ENCODE measurements at places on chromosomes 1 and 21.

GRCh38 chr1:15364740-15365139 is 44.9 kb upstream of the EFHD2 start:
- no peak for DNase-seq

- no peak for DNase-seq
These were observed 357.8 kb upstream of the ZRANB2 start for GRCh38 chr1:71438626-71439025.

DNA sequence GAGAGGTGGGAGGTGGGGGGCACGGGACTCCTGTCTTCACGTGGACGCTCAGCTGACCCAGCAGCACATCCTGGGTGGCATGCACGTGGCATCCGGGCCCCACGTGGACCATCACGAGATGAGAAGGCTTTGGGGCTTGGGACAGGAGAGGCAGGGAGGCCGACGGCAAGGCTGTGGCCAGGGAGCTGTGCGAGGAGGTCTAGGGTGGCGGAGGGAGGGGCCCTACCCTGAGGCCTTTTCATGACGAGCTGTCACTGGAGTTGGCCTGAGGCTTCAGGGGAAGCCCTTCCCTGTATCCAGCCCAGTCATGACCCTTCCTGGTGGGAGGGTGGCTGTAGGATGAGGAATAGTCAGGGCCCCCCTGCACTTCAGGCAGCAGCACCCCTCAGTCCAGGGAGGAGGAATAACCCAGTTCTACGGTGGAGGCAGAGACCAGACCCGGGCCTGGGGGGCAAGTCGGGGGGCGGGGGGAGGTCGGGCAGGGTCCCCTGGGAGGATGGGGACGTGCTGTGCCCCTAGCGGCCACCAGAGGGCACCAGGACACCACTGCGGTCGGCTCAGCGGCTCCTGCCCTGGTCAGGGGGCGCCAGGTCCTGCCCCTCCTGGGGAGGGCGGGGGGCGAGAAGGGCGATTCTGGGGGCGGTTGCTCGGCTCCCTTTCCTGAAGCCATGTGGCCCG is 2.0 kb upstream of the PERM1 start:
- no peak for DNase-seq

GRCh38 chr1:243525085-243525487 is 269.2 kb downstream of the SDCCAG8 start:
- DNase-seq: no peak

- DNase-seq: no peak
These were observed 5.2 kb downstream of the B3GALT6 start for GRCh38 chr1:1236945-1237873.

DNA sequence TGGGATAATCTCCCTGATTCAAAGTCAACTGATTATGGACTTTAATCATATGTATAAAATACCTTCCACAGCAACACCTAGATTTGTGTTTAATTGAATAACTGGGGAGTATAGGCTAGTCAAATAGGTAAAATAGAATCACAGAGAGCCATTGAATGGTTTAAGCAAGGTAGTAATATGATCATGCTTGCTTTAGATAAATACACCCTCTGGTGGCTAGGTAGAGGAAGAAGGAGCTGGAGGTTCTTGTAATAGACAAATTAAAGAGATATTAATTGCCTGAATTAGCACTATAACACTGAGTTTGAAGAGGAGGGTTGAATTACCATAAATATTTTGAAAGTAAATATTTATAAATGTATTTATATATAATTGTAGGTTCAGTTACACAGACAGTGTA is 40.3 kb downstream of the DIRAS3 start:
- peak; percentile 4 for DNase-seq

- DNase-seq: no peak
These were observed 295.4 kb upstream of the PBX1 start for GRCh38 chr1:164263540-164263939.

GRCh38 chr1:192846950-192847349 is 38.1 kb downstream of the RGS2 start:
- DNase-seq: no peak

DNA sequence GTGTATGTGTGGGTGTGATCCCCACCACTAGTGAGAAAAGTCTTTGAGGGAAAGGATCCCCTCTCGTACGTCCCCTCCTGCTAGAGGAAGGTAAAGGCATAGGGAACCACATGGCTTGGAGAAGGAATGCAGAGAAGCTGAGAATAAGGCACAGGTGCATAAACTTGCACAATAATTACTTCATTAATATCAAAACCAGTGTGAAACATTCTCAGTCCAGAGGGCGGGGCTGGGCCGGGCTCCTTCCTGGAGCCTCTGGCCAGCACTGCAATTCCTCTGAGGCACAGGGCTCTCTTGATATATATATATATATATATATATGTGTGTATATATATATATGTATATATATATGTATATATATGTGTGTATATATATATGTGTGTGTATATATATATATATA is 162.6 kb downstream of the TSEN15 start:
- no peak for DNase-seq

DNA sequence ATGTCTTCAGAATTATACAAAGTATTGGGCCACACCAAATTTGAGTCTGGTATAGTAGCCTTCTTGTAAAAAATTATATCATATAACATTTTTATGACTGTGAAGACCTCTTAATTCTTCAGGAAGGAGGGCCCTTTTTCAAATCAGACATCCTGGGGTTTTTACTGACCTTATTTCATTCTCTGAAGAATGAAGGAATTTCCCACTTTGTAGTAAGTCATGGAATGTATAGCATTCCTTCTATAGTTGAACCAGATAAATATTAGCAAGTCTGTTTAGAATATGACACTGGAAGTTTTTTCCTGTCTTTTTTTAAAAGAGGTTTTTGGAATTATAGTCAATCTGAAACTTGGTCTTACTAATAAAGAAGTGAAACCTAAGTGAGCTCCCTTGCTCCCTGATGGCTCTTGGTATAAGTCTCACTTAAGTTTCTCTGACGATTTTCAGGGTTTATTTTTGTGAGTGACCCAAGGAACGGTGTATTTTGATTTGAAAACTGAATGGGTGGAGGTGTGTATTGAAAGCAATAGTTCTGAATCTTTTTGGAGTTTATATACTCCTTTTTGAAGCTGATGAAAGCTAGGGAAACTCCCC is 23.7 kb downstream of the SNX27 start:
- DNase-seq: no peak

DNA sequence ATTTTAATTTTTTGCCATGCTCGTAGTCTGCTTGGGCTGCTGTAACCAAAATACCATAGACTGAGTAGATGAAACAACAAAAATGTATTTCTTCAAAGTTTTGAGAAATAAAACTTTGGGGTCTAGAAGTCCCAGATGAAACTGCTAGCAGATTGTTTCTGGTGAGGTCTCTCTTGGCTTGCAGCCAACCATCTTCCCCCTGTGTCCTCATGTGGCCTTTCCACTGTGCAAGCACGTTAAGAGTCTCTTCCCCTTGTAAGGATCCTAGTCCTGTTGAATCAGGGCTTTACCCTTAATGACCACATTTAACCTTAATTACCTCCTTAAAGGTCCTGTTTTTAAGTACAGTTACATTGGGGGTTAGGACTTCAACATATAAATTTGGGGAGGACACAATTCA is 86.6 kb downstream of the PTBP2 start:
- DNase-seq: peak; percentile 40

- DNase-seq: no peak
These were observed 15.9 kb upstream of the PPP2R5A start for GRCh38 chr1:212269306-212269705.

- no peak for DNase-seq
These were observed 66.7 kb downstream of the ITPKB start for GRCh38 chr1:226672339-226672762.
